ENCODE measurements at places on chromosomes 6 and 20.

- ATAC-seq: no peak
Observed at GRCh38 chr6:71290611-71291010, 2.0 kb downstream of the OGFRL1 start.

- ATAC-seq: no peak
Observed at GRCh38 chr6:111743862-111744692, 129.2 kb downstream of the FYN start.

- ATAC-seq: peak; percentile 57
Observed at GRCh38 chr6:139530561-139530960, 156.1 kb upstream of the CITED2 start.

DNA sequence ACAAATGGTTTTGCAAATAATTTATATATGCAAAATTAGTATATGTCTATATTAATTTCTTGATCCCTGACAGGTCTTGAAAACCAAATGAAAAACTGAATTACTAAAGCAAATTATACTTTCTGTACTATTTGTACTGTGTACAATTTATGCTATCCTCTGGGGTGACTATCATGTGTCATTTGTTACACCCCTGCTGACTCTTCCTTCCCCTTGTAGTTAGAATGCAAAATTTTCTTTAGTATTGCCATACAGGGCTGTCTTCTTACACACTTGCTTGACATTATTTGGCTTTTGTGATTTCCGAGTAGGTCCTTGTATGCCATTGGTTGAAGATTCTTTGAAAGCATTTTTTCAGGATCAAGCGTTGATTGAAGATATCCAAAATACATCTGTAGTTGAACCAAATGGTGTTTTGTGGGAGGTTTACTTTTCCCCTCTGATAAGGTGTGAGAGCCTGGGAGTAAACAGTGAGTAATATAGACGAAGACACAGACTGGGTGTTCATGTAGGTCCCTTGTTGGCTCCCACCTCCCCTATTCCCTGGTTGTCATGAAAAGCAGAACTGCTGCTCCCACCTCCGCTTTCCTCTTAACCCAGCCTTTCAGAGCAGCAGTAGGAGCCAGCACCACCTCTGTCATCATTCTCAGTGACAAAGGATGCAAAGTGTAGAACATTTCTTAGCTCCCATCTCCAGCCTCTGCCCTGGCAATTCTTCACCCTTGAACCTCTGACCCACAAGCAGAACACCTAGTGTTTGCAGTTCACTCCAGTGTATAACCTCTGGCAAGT is 29.0 kb downstream of the NCOA7 start:
- ATAC-seq: no peak

GRCh38 chr6:146813554-146813953 is 214.8 kb downstream of the ADGB start:
- peak; percentile 28 for ATAC-seq

DNA sequence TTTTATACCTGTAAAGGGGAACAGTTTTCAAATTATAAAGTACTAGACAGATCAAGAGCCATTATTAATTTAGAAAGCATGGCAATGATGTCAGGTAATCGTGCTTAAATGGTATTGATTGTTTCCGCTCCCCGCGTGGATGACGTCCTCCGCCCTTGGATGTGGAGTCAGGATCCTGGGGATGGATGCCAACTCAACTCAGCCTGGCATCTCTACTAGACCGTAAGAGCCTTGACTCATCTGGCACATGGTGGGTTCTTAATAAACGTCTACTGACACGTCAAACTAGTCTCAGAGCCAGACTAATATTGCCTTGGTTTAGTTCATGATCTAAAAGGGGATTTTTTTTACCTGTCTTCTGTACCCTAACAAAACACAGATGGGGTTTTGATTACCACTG is 80.2 kb downstream of the LRFN2 start:
- ATAC-seq: no peak

- no peak for ATAC-seq
Observed at GRCh38 chr6:158070513-158070912, 88.8 kb downstream of the SYNJ2 start.

DNA sequence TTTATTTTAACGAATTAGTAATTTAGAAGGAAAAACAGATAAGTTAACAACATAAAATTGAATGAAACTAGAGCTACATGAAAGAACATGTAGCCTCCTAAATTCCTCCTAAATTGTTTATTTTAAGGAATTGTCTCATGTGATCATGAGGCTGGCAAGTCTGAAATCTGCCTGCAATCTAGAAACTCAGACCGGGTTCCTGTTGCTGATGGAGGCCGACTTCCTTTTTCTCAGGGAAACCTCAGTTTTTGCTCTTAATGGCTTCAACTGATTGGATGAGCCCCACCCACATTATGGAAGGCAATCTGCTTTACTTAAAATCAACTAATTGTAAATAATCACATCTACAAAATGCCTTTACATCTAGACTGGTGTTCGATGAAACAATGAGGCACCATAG is 267.6 kb upstream of the PRND start:
- ATAC-seq: no peak

DNA sequence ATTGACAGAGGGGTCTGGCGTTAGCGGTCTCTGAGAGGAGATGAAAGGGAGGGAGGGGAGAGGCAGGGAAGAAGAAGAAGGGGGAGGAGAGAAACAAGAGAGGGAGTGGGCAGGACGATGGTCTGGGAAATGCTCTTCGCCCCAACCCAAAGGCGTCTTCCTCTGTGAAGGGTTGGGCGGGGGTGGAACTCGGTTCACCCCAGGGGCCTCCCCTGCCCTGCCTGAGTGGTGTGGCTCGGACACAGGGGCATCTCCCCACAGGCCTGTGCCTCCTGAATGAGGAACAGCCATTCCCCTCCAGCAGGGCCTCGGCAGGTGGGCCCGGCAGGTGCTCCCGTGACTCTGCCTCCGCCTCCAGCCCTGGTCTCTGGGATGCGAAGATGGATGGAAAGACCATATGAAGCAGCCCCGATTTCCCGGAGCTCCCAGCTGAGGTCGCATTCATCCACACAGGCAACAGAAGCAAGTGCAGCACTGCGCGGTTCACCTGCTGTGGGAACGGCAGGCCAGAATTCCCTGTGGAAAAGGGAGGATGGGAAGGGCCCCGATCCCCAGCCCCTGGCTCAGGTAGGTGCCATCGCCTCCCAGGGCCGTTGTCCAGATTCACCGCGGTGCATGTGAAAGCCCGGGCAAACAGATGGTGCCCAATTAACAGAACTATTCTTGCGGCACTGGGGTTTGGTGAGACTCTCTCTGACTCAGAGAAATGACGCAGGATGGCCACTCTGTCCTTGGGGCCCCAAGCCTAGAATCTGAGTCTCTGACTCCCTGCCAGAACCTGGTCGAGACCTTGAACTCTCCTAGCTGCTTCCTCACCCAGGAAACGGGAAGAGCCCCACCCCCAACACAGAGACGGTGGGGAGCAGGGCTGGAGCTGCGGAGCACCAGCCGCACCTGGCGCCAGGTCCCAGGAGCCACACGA is 29.4 kb upstream of the RPS6KA2 start:
- no peak for ATAC-seq

DNA sequence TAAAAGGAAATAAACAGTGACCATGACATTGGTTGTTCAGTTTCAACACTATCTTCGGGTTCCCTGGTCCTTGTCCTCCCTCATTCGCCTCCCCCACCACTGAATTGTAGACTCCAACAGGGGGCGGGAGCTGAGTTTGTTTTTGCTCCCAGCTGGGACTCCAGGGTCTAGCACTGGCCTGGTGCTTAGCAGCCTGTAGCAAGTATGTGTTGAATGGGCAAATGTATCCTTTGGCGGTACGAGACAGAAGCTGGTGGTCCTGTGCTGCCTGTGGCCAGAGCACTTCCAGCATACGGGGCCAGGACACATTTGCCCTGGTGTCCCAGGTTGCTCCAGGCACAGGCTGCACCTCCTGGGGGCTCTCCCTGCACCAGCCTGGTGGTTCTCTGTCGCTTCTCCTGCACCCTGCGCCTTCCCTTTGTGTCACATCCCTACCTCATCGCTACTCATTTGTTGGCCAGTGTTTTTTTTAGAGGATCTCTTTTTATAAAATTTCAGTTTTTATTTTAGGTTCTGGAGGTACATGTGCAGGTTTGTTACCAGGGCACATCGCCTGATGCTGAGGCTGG is 40.1 kb downstream of the PHACTR3 start:
- no peak for ATAC-seq

DNA sequence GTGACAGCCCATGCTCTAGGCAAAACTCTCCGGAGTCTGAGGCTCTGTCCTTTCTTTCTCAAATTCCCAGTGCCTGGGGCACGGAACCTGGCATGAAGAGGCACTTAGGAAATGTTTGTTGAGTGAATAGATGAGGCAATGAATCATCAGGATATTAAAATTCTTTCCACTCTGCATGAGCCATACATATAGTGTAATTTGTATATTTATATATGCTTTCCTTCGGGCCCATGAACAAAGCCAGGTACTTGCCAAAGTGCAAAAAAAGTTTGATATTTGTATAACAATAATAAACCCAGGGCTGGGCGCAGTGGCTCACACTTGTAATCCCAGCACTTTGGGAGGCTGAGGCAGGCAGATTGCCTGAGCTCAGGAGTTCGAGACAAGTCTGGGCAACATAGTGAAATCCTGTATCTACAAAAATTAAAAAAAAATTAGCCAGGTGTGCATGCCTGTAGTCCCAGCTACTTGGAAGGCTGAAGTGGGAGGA is 212.3 kb upstream of the ZNF217 start:
- peak; percentile 67 for ATAC-seq

- ATAC-seq: no peak
Observed at GRCh38 chr6:154604119-154604518, 93.6 kb upstream of the CNKSR3 start.

DNA sequence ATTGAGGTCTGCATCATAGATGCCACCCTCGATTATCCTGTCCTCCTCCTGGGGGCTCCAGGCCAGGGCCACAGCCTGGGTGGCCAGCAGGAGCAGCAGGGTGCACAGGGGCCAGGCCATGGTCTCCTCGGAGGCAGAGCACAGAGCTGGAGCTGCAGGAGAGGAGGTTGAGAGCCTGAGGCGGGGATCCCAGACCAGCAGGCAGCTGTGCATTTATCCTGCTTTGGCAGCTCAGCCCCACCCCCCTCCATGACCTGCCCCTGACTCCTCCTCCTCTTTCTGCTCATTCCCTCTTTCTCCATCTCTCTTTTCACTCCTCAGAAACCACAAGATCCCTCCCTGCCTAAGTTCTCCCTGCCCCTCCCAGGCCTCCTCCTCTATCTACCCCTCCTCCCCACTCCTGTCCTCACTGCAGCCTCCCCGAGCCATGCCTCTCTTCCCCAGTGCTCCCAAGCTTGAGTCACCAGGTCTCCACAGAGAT is at the start of gene CST2:
CST2 (minus strand) TSS at position 189 of the 481 bp plus-strand sequence; CDS start at position 120, 69 bp downstream.
- ATAC-seq: no peak

DNA sequence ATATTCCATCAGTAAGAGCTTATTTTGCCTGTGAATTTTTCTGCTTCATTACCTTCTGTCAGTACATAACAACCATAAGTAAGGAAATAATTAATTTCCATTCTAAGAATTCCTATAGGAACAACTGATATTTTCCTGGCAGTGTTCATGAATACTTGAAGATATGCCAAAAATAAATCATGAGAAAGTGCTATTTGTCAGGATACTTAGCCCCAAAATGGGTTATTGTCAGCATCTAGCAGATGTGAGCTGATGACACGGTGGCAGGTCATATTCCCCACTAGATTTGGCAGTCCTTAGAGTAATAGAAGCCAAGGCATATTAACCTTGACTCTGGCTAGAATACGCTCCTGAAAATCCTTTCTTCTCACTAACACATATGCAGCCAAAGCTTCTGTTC is 43.2 kb upstream of the CRISP1 start:
- ATAC-seq: no peak

DNA sequence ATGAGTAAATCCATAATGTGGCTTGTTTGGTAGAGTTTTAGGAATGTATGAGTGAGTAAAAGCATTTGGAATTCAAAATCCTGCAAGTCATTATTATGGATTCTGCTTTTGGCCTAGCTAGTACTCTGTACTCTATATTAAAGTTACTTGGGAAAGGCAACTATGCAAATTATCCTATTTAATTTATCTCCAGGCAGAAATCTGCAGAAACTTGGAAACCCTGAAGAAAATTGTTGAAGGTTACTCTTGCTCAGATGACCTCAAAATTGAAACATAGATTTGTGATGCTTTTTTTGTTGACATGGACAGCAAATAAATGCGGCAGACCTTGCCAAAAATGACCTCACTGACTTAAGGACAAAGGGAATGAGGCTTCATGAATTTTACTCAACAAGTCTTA is 477.1 kb upstream of the EYS start:
- peak; percentile 76 for ATAC-seq

DNA sequence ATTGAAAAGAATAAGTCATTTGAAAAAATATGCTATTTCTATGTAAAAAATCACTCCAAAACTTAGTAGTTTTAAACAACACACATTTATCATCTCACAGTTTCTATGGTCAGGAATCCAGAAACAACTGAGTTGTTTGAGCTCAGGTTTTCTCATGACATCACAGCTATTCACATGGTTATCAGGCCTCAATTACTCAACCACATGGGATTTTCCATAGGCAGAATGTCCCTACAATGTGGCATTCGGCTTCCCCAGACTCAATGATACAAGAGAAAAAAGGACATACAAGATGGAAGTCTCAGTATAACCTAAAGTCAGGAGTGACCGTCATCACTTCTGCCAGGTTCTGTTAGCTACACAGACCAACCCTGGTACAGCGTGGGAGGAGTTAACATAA is 3.4 kb upstream of the SLC35D3 start:
- ATAC-seq: no peak

- ATAC-seq: no peak
Observed at GRCh38 chr6:32581315-32582095, 8.1 kb downstream of the HLA-DRB1 start.

- no peak for ATAC-seq
Observed at GRCh38 chr20:37348792-37349516, 3.0 kb downstream of the SRC start.

GRCh38 chr20:62307226-62308101 is 4.7 kb downstream of the ADRM1 start:
- no peak for ATAC-seq

DNA sequence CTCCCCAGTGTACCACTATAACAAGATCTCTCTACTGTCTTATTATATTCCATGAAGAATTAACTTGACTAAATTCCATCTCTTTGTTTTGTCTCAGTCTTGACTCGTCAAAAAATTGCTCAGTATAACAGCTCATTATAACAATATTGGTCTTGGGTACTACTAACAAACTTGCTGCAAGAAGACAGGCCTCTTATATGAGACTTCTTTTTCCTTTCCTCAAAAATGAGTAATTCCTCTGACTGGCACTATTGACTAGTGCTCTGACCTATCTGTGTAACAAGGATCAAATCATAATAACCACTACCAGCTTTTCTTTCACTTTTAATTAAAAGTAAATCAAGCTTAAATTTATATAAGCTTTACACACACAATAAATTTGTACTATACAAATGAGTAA is 91.3 kb upstream of the THEMIS start:
- ATAC-seq: no peak

DNA sequence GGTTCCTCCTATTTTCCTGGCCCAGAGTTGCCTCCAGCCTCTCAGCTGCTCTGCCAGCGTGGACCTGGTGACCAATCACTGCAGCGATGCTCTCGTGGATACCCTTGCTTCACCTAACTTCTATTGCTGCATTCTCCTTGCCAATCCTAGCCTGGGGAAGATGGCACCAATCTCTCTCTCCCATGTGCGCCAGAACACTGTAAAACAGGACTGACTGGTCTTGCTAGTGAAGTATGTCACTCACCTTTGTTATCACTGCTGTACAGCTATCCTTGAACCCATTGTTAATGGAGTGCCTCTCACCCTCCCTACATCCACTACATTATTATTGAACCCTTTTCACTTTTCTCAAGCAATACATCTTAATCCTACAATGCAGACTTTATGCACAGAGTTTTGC is 80.1 kb downstream of the LYRM4 start:
- no peak for ATAC-seq

- no peak for ATAC-seq
Observed at GRCh38 chr6:133504761-133505160, 263.6 kb downstream of the EYA4 start.

- no peak for ATAC-seq
Observed at GRCh38 chr6:25144919-25145318, 134.3 kb upstream of the CARMIL1 start.
